ENCODE measurements at places on chromosomes 1 and 21. TPM values are rescaled to one million over a fixed set of nuclear protein-coding genes. Genes with fewer than 3 reads are reported as not detected.

DNA sequence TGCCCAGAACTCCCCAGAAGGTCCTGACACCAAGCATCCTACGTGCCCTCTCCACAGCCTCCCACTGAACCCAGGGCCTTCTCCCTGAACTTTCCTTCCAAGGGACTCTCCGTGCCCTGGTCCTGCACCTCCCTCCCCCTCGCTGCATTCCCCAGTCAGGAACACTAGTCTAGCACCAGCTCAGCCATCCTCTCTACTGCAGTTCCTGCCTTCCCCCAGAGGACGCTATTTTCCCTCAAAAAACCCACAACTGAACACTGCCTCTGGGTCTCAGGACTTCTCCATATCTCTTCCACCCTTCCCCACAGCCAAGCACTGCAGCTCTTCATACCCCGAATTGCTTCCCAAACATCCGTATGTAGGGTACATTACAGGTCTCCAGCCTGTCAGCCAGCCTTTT lies 12.6 kb upstream of the ARTN start:
- no peaks in the 10 kb centered on the region for H3K27me3 ChIP-seq
- H3K4me1 ChIP-seq = no peaks in the 10 kb centered on the region
- no peak overlapping the region for H3K4me3 ChIP-seq
- DNase-seq = no peak
- peaks cover 3% of the 10 kb centered on the region for H3K36me3 ChIP-seq

GRCh38 chr1:96968541-96968940 lies 247.0 kb downstream of the PTBP2 start:
- no peaks in the 10 kb centered on the region for H3K36me3 ChIP-seq
- H3K27me3 ChIP-seq = no peaks in the 10 kb centered on the region
- H3K27ac ChIP-seq = no peak overlapping the region
- no peak for DNase-seq
- no peaks in the 10 kb centered on the region for H3K4me1 ChIP-seq
- H3K4me3 ChIP-seq = no peak overlapping the region

Gene CLEC20A
- total RNA-seq = not detected

Gene TMEM81
- 2.8 TPM for total RNA-seq

Gene TSPAN1
- not detected for total RNA-seq
